ENCODE measurements at places on chromosomes 7 and 10.

DNA sequence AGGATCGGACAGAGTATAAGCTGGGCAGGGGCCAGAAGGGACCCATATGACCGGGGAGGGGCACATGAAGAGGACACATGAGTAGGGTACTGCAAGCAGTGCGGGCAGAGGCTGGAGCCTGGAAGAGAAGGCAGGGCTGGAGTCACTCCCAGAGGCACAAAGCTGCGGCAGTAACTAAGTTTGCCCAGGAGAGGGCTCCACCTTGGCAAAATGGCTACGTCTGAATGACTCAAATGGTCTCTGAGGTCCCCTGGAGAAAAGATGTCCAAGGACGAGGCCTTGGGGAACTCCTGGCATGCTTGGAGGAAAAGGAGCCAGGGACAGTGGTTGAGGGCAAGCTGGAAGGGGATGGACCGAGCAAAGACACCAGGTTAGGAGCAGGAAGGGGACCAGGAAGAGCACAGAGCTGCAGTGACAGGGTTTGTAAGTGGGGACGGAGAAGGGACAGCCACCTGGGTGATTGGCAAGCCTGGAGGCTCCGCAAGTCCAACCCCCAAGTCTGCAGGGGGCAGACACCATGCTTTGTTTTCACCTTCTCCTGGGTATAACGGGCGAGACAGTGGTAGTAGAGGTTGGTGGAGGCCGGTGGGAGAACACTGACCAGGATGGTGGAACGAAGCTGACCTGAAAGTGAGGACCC, 43.1 kb upstream of the LBX1 start:
- DNase-seq: peak; percentile 73

- DNase-seq: no peak
These were observed 87.8 kb upstream of the DKK1 start for GRCh38 chr10:52226197-52226847.

DNA sequence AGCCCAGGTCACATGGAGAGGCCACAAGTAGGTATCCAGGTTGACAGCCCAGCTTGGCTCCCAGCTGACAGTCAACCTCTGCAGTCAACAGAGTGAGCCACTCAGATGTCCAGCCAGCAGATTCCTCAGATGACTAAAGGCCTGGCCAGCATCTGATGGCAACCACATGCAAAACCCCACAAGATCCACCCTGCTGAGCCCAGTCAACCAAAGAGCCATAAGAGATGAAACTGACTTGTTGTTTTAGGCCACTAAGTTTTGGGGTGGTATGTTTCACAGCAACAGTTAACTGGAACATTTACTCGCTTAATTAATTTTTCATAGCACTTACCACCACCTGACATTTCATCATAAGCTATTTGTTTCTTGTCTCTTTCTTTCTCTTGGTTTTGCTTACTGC, 107.3 kb upstream of the KDM7A start:
- DNase-seq: no peak

- no peak for DNase-seq
These were observed 1340.9 kb downstream of the XPNPEP1 start for GRCh38 chr10:108582387-108582786.

DNA sequence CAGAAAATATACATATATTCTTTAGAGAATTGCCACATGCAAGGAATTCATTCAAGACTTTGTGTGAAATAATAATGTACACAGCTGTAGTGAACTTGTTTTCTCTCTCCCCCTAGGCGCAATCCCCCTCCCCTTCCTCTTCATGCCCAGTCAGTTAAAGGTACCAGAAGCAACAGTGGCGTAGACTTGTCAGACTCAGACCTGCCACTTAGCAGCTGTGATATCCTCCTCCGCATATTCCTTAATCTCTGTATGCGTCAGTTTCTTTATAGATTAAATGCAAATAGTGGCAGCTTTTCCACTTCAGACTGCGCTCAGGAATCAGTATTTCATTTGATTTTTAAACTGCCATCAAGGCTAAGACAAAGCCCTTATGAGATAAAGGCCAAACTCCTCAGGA, 364.0 kb downstream of the GFRA1 start:
- no peak for DNase-seq

GRCh38 chr7:5494683-5495561, 71.3 kb upstream of the TNRC18 start:
- DNase-seq: peak; percentile 86

DNA sequence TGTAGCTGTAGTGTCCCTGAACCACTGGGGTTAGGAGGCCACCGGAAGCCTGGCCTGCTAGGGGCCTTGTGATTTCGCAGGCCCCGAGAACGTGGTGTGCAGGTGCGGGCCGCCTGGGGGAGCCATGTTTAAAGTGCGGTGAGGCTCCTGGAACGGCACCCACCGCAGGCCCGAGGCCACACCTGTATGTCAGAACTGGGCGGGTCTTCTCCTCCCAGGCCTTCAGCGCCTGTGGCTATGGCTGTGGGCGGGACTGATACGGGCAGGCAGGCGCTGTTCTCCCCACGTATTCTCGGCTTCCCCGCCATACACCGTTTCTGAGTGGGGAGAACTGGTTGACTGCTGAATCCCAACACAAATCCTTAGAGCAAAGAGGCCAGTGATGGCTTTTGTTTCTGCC, 74.8 kb downstream of the DNAJB6 start:
- no peak for DNase-seq

DNA sequence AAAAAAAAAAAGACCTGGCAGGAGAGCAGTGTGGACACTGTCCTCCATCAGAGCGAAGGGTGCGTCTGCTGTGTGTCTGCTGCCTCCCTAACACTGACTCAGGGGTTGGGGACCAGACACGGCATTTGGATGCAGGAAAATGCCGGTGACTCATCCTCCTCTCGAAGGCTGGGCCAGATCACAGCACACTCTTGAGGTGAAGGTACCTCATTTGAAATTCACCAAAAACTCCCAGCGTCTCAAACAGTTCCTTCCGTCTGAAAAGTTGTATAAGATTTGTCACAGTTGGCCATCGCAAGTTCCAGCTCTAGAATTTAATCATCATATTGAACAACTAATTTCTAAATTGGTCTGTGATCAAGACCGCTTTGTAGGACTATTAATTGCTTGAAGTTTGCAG, 118.1 kb upstream of the LYZL2 start:
- no peak for DNase-seq

- DNase-seq: no peak
These were observed 49.5 kb downstream of the WAPL start for GRCh38 chr10:86472061-86472460.

DNA sequence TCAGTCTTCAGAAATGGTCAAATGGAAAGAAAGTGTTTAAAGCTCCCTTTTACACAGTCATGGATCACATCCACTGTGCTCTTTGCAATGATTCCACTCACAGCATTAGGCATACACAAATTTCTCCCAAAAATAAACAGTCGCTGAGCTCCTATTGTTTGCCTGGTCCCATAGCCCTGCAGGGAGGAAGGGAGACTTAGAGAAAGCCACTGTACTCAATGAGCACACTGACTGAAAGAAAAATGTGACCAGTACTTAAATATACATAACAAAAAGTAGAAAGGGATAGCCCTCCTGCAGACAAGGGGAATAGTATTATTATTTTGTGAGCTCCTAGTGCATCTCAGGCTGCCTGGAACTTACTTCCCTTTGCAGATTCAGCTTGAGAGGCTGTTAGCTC, 853.2 kb downstream of the GRID1 start:
- no peak for DNase-seq

- no peak for DNase-seq
These were observed 49.6 kb downstream of the PDE1C start for GRCh38 chr7:32020551-32021159.

GRCh38 chr7:28263622-28264271, 83.2 kb upstream of the JAZF1 start:
- DNase-seq: no peak

DNA sequence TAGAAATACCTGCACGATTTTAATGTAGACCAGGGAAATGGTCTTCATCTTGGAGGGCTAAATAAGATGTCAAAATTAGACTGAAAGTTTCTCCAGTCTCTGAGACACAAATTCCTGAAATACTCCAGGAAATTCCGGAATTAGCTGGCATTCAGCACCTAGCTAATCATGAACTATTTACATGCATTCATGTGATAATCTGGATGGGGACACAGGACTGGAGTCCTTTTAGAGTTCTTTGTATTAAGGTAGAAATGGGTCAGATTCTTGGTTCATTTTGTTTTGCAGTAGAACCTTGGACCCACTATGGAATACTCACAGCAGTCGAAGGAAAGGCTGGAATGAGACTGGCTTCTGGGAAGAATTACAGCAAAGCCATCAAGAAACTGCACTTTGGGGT, 65.3 kb upstream of the MDFIC start:
- DNase-seq: no peak

Measured in GM12891 (cell line).